ENCODE measurements at places on chromosomes 2 and 18.

DNA sequence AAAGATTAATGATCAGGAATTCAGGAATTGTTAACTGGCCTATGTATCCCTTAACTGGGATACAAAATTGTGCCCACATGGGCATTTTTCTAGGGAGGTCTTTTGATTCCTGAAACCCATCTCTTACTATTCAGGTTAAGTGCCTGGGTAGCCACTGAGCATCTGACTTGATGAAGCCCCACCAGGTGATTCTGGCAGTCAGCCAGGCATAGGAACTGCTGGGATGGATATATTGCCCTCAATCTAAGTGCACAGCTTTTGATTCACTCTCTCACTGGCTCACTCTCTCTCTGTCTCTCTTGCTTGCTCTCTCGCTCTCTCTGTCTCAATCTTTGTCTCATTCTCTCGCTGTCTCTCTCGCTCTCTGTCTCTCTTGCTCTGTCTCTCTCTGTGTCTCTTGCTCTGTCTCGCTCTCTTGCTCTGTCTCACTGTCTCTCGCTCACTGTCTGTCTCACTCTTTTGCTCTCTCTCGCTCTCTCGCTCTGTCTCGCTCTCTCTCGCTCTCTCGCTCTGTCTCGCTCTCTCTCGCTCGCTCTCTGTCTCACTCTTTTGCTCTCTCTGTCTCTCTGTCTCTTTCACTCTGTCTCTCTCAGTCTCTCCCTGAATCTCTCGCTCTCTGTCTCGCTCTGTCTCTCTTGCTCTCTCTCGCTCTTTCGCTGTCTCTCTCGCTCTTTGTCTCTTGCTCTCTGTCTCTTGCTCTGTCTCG is 22.3 kb downstream of the INPP1 start:
- H3K27me3 ChIP-seq: no peaks in the 10 kb centered on the region
- H3K4me1 ChIP-seq: peaks cover 18% of the 10 kb centered on the region
- no peak overlapping the region for H3K4me3 ChIP-seq
- H3K36me3 ChIP-seq: peaks cover 20% of the 10 kb centered on the region
- no peak for DNase-seq

- no peak for DNase-seq
- H3K27ac ChIP-seq: peak overlapping the region; percentile 96
- H3K4me3 ChIP-seq: no peak overlapping the region
- H3K36me3 ChIP-seq: peaks cover 8% of the 10 kb centered on the region
- peaks cover 90% of the 10 kb centered on the region for H3K4me1 ChIP-seq
These were observed 160.8 kb downstream of the BCL2 start for GRCh38 chr18:63158676-63159291.

DNA sequence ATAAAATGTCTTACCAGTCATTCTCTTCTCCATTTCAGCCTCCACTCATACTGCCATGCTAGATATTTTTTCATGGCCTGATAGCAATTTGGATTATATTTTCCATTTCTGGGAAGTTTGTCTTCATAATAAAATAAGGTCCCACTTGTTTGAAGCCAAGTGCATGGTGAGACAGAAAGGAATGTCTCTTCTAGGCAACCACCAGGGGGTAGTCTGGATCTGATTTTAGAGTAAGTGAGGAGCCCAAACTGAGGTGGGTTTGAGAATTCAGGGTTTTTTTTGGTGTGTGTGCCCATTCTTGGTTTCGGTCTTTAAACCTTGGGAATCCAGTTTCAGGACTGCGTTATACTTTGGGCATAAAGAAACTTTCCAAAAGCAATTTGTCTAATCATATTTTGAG is 315.5 kb downstream of the RPRM start:
- no peaks in the 10 kb centered on the region for H3K36me3 ChIP-seq
- H3K4me3 ChIP-seq: no peak overlapping the region
- H3K4me1 ChIP-seq: no peaks in the 10 kb centered on the region
- no peaks in the 10 kb centered on the region for H3K27me3 ChIP-seq

DNA sequence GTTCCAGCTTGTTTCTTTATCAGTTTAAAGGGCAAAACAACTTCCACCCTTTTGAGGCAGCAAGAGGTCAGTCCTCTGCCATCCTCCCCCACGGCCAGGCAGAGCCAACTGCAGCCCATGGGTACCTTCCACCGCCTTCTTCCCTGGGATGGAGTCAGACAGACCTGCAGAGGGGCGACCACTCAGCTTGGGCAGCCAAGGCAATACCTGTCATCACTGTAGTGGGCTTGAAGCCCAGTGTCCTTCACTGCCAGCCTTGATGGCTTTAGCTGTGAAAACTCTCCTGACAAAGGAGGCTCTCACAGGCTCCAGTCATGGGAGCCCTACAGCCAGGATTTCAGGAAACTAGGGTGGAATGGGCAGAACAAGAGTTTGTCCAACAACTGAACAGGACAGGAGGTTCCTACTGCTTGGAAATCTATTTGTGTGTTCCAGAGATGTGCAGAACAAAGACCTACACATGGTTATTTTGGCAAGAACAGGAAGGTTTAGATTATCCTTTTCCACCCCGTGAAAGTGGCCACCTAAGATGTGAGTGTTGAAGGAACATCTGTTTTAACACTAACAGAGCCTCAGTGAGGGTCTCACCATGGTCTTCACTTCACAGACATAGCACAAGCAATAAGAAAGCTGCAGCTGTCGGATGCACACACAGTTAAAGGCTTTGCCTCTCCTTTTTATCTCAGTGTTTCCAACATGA is 93.9 kb upstream of the RMDN2 start:
- DNase-seq: no peak
- no peaks in the 10 kb centered on the region for H3K27me3 ChIP-seq
- H3K4me1 ChIP-seq: peaks cover 25% of the 10 kb centered on the region
- H3K4me3 ChIP-seq: no peak overlapping the region

DNA sequence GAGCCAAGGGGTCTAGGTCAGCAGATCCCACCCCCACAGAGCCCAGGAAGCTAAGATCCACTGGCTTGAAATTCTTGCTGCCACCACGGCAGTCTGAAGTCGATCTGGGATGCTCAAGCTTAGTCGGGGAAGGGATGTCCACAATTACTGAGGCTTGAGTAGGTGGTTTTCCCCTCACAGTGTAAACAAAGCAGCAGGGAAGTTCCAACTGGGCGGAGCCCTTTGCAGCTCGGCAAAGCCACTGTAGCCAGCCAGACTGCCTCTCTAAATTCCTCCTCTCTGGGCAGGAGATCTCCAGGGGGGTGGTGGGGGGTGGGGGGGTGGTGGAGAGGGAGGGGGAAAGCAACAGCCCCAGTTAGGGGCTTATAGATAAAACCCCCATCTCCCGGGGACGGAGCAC is 419.5 kb downstream of the NUP35 start:
- no peaks in the 10 kb centered on the region for H3K4me1 ChIP-seq
- no peak overlapping the region for H3K27ac ChIP-seq
- no peak overlapping the region for H3K4me3 ChIP-seq

DNA sequence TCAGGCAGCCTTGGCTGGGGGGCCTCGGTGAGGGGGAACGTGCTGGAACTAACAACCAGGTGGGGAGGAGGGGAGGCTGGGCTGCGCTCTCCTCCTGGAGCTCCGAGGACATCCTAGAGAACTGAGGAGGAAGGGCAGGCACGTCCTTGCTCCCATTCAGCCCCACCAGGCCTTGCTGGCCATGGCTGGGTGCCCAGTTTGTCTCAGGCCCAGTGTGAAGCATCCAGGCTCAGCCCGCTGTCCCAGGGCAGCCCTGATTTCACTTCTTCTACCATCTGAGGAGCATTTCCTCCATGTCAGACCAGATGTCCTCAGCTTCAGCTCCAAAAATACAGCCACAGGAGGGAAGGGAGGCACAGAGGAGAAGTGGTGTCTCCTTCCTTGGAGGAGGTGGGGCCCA is 125.4 kb downstream of the CELF4 start:
- no peak for DNase-seq
- H3K4me1 ChIP-seq: no peaks in the 10 kb centered on the region
- H3K4me3 ChIP-seq: no peak overlapping the region
- H3K27ac ChIP-seq: no peak overlapping the region

DNA sequence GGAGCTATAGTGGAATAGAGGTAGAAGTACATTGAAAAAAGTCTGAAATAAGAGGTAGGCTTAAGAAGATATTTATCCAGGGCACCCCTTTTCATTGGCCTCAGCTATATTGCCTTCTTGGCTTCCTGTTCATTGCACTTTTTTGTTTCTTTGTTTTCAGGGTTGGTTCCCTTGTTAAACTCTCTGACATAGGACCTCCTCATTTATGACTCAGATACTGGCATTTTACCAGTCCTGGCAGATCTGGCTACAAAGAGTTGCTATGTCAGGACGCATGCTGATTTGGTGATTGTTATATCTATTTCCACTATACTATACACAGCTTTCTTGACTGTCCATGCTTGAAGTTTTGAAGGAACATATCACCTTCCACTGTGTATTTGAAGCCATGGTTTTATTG is 60.0 kb downstream of the GCA start:
- H3K4me3 ChIP-seq: no peak overlapping the region
- no peaks in the 10 kb centered on the region for H3K4me1 ChIP-seq
- H3K27me3 ChIP-seq: no peaks in the 10 kb centered on the region
- H3K36me3 ChIP-seq: no peaks in the 10 kb centered on the region

GRCh38 chr2:119198240-119198840 is 25.3 kb upstream of the STEAP3 start:
- H3K36me3 ChIP-seq: no peaks in the 10 kb centered on the region
- H3K4me3 ChIP-seq: no peak overlapping the region
- H3K4me1 ChIP-seq: peaks cover 3% of the 10 kb centered on the region
- no peak overlapping the region for H3K27ac ChIP-seq
- H3K27me3 ChIP-seq: peaks cover 2% of the 10 kb centered on the region
- DNase-seq: no peak

GRCh38 chr2:100743741-100744140 is 76.2 kb upstream of the NPAS2 start:
- no peak overlapping the region for H3K4me3 ChIP-seq
- peaks cover 9% of the 10 kb centered on the region for H3K4me1 ChIP-seq
- no peak overlapping the region for H3K27ac ChIP-seq
- no peak for DNase-seq
- H3K27me3 ChIP-seq: peaks cover 17% of the 10 kb centered on the region

DNA sequence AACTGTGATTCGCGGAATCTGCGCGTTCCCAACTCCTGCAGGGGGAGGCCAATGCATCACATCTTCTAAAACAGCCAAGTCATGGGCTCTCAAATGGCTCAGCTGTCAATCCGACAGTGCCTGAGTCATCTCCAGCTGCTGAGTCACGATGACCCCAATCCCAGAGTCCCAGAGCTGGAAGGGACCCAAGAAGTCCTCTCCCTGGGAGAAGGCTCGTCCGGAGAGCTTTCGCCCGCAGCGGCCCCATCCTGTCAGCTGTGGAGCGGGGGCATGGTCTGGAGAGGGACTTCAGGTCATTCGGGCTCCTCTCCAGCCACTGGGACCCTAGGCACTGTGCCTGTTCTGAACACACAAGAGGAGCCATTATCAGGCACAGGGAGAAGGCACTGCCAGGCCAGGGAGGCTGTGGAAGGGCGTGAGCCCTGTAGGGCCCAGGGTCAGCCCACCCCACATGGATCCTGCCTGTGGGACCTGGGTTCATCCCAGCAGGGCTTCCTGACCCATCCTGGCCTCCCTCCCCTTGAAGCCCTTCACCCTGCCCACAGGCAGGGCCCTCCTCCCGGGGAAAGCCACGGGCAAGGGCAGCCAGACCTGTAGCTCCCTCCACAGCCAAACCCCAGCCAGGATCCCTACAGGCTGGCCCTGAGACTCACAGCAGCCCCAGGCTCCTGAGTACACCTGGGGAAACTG is 47.6 kb upstream of the GPC1 start:
- no peak overlapping the region for H3K27ac ChIP-seq
- no peaks in the 10 kb centered on the region for H3K4me1 ChIP-seq
- H3K27me3 ChIP-seq: no peaks in the 10 kb centered on the region
- H3K4me3 ChIP-seq: no peak overlapping the region

GRCh38 chr2:20212459-20212870 is 12.5 kb downstream of the SDC1 start:
- H3K27ac ChIP-seq: no peak overlapping the region
- no peak for DNase-seq
- H3K4me1 ChIP-seq: no peaks in the 10 kb centered on the region

GRCh38 chr2:377414-377813 is 89.5 kb upstream of the ALKAL2 start:
- DNase-seq: no peak
- no peaks in the 10 kb centered on the region for H3K27me3 ChIP-seq
- H3K4me3 ChIP-seq: no peak overlapping the region
- no peaks in the 10 kb centered on the region for H3K4me1 ChIP-seq
- peaks cover 7% of the 10 kb centered on the region for H3K36me3 ChIP-seq
- H3K27ac ChIP-seq: no peak overlapping the region

GRCh38 chr2:150612957-150613710 is 125.7 kb upstream of the RND3 start:
- H3K4me1 ChIP-seq: no peaks in the 10 kb centered on the region
- DNase-seq: no peak
- H3K36me3 ChIP-seq: no peaks in the 10 kb centered on the region

DNA sequence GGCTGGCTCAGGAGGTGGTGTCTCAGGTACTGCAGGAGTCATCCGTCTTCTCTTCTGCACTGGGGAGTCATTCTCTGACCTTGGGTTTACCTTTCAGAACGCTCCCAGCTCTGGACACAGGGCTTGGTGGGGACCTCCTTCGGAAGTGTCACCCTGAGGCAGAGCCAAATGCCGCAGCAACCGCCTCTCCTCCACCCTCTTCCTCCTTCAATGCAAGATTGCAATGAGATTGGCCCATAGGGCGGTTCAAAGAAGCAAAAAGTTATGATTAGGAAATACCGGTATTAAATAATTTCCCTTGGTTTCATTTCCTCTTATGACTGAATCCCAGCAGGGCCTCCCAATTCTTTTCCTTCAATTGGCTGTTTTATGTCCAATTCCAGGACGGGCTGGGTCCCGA is 178.8 kb downstream of the ACKR3 start:
- H3K4me3 ChIP-seq: no peak overlapping the region
- no peak for DNase-seq
- H3K27me3 ChIP-seq: peaks cover 3% of the 10 kb centered on the region
- no peak overlapping the region for H3K27ac ChIP-seq

DNA sequence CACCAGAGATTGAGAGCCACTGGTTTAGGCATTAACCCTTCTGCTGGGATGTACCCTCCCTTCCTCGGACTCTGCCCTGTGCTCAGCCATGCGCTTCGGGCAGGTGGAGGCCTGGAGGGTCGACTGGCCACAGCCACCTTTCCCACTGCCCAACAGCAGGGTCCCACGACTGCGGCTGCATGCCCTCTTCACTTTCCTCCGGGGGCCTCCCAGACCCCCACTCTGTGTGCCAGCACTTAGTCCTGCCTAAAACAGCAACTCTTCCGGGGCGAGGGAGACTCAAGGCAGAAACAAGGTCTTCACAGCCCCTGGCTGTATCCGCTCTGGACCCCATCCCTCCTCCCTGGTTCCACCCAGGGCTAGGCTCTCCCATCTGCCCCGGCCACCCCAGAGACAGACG is 31.3 kb upstream of the BIN1 start:
- H3K4me3 ChIP-seq: no peak overlapping the region

All from immature natural killer cell (primary cell).